GM23248 (cell line): ENCODE measurements at places on chromosomes 6 and 20.

DNA sequence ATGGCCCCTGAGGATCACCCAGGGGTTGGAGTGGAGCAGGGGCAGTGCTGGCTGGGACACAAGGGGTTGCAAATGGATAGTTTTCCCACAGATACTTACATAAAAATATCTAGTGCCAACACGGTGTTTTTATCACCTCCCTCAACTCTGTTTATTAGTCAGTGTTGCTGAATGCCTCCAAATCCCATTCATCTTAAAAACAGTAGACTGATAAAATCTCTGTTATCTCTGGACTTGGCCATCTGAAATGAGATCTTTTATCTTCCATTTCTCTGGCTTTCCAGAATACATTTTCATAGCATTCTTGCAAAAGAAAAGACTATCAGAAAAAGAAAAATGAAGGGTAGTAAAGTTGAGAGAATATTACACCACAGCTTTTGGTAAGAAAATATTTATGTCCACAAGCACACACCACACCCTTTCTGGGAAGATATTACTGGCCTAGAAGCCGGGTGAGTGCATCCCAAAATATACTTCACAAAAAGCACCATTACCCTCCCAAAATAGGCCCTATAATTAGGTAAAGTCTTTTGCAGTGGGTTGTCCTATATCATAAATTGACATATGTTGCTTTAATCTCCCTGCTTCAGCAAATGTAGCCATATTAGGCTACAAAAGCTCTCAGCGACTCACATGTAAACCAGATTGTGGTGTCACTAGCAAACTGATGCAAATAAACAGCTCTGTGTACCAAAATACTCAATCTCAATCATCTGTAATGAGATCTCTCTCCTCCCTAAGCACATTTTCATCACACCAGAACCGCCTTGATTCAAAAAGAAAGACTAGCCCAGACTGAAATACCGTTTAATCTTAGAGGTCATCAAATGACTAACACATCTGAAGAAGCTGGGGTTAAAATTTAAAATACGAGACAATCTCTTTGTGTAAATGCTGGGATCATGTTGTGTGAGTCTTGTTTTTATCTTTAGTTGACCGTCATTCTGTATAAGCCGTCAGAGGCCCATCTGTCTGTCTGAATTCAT lies 96.7 kb downstream of the FYN start:
- peak; percentile 57 for DNase-seq

- DNase-seq, result peak; percentile 54
These were observed 41.3 kb downstream of the TRMT11 start for GRCh38 chr6:126027601-126028000.

GRCh38 chr20:63278661-63279060 lies 6.0 kb downstream of the ARFGAP1 start:
- no peak for DNase-seq

DNA sequence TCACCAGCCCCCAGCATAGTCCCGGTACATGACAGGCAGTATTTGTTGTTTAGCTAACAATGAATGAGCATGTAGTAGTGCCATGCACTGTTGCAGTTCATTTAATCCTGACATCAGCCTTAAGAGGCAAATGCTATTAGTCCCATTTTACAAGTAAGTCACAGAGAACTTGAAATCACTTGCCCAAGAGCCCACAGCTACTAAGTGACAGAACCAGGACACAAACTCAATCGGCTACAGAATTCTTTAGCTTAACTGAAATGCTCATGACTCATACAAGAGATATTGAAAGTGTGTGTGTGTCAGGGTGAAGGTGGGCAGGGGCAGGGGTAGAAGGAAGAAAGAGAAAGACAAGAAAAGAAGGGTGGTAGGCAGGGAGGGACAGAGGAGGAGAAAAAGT lies 52.7 kb downstream of the UNC5CL start:
- DNase-seq, result no peak

DNA sequence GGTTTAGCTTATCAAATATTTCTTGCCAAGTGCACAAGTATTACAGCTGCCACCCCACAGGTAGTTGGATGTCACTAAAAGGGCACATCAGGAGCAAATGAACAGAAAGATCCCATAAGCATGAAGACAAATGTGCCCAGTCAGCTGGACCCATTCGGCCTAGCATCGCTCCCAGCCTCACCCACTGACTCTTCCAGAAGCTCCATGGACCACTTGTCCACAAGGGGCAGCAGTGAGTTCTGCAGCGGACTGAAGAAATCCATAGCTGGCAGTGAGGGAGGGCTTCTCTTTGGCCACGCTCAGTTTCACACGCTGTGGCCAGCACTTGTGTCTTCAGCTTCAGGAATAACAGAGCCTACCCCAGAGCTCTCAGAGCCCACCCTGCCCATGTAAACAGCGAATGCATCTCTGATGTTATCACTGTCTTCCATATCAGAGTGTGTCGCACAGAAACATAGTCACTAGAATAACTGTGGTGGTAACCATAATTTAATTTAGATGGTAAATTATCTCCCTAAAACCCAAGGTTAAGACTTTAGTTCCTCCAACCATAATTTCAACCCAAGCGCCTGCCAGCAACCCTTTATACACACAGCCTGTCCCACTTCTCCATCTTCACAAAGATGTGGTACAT lies 15.8 kb downstream of the CGA start:
- peak; percentile 65 for DNase-seq

GRCh38 chr6:44725070-44725469 lies 337.6 kb downstream of the CDC5L start:
- DNase-seq, result peak; percentile 60

GRCh38 chr6:164099269-164099865 lies 684.8 kb downstream of the QKI start:
- no peak for DNase-seq

DNA sequence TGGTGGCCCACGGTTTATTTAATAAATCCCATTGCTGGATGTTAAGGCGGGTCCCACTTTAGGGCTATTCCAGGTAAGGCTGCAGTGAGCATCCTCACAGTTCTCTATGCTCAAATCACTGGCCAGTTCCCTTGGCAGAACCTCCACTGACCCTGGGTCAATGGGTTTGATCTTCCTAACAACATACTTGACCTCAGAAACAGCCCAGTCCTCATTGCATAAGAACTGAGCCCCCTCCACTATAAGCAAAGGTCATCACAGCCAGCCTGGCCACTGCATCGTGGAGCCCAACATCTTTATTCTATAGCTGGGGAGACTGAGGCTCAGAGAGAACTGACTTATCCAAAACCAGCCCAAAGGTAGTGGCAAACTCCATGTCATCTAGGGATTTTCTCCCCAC lies 4.3 kb upstream of the BPIFB1 start:
- DNase-seq, result no peak

DNA sequence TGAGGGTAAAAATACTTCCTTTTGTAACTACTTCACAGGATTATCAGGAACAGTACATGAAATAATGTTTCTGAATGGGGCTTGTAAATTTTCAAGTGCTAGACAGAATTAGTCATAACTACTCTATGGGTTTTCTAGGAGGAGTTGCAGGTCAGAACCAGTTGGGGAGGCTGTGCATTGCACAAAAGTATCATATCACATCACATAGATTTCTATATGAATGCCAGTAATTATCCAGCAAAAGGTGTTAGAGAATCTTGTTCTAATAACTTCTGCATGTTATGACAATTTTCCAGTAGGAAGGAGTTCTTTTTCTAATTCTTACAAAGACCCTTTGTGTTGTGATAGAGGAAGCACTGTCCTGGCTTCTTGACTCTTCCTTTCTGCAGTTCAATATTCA lies 551.6 kb downstream of the COL12A1 start:
- peak; percentile 20 for DNase-seq

DNA sequence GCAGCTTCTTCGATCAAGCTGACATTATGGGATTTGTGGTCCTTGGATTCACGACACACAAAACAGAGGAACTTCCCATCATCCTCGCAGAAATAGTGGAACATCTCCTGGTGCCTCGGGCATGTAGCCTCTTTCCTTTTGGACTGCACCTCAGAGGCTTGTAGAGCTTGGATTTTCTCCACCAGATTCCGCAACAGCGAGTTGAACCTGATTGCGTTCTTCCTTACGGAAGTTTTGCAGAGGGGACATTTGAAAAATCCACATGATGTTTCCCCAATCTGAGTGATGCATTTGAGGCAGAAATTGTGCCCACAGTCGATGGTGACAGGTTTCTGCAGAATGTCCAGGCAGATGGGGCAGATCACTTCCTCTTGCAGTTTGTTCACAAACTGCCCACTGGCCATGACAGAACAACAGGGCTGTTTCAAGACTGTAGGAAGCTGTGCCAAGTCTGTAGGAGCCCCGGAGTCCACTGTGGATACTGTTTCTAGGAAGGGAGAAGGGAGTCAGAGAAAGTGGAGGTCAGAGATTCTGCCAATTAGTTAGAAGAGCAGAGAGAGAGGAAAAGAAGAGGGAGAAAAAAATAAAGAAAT lies 392 bp downstream of the TRIM31 start:
- no peak for DNase-seq

DNA sequence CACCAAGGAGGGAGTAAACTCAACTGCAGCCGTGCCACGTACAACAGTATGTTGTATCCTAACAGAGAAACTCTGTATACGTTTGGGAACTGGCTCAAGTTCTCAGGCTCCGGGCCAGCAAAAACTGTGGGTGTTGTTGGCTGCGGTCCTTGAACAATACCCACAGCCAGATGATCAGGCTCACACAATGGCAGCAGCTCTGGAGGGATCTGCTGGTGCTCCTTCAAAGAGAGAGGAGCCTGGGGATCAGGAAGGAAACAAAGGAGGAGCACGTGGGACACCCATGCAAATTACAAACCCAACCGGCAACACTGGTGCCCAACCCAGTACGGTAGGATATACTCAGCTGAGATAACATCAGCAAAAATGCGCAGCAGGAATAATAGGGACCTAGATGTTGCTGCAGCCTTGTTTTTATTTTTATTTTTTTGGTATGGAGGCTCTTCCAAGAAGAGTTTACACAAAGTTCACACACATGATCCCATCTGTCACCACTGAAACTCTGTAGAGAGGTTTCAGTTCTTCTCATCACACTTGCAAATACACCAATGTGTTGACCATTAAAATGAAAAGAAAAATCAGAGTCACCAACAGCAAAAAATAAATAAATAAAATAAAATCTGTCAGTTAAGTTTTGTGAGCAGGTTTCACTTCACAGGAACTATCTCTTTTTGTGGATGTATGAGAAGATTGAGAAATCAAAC lies 41.2 kb upstream of the PDE10A start:
- DNase-seq, result no peak

GRCh38 chr6:163620670-163621330 lies 206.3 kb downstream of the QKI start:
- DNase-seq, result no peak

GRCh38 chr6:40342723-40343122 lies 244.4 kb downstream of the LRFN2 start:
- DNase-seq, result no peak

DNA sequence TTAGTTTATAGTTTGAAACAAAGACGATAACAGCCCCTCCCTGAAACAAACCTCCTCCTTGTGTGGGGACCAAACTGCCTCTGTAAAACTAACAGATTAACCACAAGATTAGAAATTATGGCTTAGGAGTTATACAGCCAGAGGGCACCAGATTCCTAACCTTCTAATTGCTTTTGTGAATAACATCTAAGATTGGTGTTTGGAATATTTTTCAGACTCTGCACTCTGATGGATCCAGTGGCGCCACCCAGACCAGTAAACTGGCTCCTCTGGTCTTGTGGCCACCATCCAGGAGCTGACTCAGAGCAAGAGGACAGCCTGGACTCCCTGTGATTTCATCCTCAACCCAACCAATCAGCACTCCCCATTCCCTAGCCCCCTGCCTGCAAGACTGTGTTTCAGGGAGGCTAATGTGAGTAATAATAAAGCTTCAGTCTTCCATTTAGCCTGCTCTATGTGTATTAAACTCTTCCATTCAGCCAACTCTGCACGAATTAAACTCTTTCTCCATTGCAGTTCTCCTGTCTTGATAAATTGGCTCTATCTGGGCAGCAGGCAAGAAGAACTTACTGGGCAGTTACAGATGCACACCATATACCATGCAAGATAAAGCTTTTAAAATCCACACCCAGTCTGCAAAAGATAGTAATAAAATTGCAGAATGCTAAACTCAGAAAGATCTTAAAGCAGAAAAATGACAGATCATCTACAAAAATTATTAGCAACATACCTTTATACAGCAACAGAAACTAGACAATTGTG lies 58.5 kb upstream of the SLC22A16 start:
- DNase-seq, result peak; percentile 95

GRCh38 chr6:158611541-158612370 lies 32.8 kb downstream of the DYNLT1 start:
- DNase-seq, result no peak

- DNase-seq, result no peak
These were observed 380.8 kb upstream of the IMPG1 start for GRCh38 chr6:76453270-76453669.

- DNase-seq, result no peak
These were observed 207.5 kb downstream of the MANEA start for GRCh38 chr6:95784869-95785268.

- DNase-seq, result peak; percentile 79
These were observed 99.1 kb downstream of the CDH26 start for GRCh38 chr20:60057123-60057865.

- DNase-seq, result no peak
These were observed 6.3 kb upstream of the OR14J1 start for GRCh38 chr6:29295181-29295585.

- DNase-seq, result no peak
These were observed 105.1 kb downstream of the ATG5 start for GRCh38 chr6:106220485-106220884.

GRCh38 chr20:63831993-63832686 lies 1.1 kb upstream of the ZBTB46 start:
- DNase-seq, result peak; percentile 16

DNA sequence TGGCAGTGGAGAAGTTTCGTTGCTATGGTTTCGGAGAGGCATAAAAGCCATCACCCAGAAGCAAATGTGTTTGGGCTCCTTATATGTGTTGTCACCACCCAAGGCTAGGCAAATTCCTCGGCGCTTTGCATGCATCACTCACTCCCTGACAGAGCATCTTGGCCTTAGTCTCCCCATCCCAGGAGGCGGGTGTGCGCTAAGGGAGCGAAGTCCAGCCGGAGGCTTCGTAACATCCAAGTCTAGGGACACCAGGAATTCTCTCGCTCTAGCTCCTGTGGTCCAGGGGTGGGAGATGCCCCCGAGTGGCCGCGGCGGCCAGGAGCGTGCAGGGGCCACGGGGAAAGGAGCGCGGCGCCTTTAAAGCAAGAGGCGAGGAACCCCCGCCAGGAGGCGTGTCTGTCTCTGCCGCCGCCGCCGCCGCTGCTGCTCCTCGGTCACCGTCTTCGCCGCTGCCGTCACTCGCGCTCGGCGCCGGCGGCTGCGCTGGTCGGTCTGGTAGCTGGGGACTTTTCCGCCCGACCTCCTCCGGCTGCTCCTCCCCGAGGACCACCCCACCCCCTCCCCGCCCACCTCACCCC lies at the start of gene GRIK2:
Gene GRIK2 (plus strand): TSS at position 458 of the 578 bp plus-strand sequence.
- DNase-seq, result peak; percentile 78
